ENCODE measurements at places on chromosomes 5 and 9. TPM values are rescaled to one million over a fixed set of nuclear protein-coding genes. Genes with fewer than 3 reads are reported as not detected.

LPAR1 gene
- polyA plus RNA-seq = 27.4 TPM

SLC6A18 gene
- polyA plus RNA-seq = 1.6 TPM

WHRN gene
- 9.9 TPM for polyA plus RNA-seq

VLDLR gene
- 41.3 TPM for polyA plus RNA-seq

- DNase-seq = no peak
Measured at GRCh38 chr9:136769710-136770191, 5.4 kb upstream of the LCN15 start.

CNTLN gene
- polyA plus RNA-seq = 12.2 TPM

DNA sequence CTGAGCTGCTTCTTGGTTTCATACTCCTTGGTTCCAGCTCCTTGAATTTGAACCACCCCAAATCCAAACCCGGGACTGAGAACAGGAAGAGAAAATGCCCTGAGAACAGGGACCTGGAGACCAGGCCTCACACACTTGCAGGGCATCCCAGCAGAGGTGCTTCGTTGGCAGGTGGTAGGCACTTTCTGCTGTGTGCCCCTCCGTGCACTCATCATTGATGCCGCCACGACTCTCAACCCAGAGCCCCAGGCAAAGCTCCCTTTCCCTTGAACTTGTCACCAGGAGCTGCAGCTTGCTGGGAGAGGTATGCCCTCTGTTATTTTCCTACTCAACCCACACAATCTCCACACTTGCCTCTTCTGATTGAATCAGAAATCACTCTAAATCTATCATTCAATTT lies 217.8 kb upstream of the IRX1 start:
- no peak for DNase-seq

OSMR gene
- polyA plus RNA-seq = 8.2 TPM

- DNase-seq = peak; percentile 59
Measured at GRCh38 chr5:38193015-38193581, 65.3 kb upstream of the EGFLAM start.

GRCh38 chr5:131302506-131302905 lies 38.7 kb downstream of the CDC42SE2 start:
- DNase-seq = no peak

ITK gene
- 0.47 TPM for polyA plus RNA-seq

BARHL1 gene
- polyA plus RNA-seq = not detected

DNA sequence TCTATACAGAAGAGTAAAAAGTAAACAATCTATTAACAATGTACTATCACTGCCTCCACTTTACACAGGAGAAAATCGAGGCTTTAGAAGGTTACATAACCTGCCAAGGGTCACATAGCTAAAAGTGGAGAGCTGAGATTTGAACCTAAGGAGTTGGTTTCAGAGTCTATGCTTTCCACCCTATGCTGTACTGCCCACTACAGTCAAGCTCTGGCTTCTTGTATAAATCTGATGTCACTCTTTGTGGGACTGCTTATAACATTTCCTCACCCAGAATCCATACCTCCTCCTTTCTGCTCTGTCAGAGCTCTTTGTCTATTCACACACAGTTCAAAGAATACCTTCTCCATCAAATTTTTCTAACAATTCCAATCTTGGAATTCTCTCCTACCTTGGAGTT lies 503.1 kb downstream of the RAB3C start:
- no peak for DNase-seq

GRCh38 chr9:136729144-136729543 lies 13.6 kb downstream of the LCN10 start:
- no peak for DNase-seq

DNA sequence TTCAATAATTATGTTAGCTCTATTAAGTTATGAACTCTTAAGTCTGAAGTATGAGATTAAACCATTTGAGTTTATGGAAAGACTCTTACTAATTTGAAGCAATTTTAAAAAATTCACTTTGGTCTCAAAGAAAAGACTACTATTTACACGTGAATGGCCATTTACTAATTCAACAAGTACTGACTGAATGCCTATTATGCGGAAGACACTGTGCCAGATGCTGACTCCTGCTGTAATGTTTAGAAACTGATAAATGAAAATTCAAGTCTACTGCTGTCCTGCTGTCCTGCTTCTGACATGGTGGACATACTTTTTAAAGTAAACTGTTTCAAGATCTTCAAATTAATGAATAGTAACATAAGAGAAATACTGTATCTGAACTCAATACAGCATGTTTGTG lies 116.2 kb downstream of the MPDZ start:
- DNase-seq = no peak

DNA sequence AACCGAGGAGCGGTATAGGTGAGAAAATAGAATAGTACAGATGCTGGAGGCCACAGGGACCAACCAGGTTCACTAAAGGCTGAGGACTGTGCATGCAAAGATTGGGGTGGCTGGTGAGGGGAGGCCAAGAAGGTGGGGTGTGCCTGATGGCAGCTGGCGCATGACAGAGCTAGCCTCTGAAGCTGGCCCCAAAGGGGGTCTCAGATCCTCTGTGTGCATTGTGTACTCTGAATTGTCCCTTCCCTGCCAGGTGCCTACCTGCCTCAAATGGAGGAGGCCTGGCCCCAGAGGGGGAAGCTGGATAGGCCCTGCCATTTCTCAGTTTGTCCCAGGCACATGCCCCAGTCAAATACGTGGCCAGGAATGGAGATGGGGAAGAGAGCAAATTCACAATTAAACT lies 63.1 kb downstream of the CRB2 start:
- no peak for DNase-seq

DNA sequence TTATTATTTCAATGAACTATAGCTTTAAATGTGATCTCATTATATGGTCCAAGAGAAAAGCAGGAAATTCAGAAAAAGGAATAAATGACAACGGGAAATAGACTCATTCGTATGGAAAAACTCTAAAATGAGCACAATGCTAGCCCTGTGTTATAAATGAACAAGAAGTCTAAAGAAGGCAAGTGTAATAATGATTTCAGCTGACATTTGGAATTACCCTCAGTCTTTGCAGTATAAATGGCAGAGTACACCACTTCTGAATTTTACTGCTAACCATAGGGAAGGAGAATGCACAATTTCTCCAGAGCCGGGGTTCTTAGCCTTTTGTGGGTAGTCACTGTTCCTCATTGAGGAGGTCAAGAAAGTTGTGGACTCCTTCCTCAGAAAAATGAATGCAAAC lies 93.1 kb downstream of the ANKRD55 start:
- no peak for DNase-seq

KIAA1191 gene
- polyA plus RNA-seq = 153 TPM

CDC25C gene
- 7.1 TPM for polyA plus RNA-seq

DNA sequence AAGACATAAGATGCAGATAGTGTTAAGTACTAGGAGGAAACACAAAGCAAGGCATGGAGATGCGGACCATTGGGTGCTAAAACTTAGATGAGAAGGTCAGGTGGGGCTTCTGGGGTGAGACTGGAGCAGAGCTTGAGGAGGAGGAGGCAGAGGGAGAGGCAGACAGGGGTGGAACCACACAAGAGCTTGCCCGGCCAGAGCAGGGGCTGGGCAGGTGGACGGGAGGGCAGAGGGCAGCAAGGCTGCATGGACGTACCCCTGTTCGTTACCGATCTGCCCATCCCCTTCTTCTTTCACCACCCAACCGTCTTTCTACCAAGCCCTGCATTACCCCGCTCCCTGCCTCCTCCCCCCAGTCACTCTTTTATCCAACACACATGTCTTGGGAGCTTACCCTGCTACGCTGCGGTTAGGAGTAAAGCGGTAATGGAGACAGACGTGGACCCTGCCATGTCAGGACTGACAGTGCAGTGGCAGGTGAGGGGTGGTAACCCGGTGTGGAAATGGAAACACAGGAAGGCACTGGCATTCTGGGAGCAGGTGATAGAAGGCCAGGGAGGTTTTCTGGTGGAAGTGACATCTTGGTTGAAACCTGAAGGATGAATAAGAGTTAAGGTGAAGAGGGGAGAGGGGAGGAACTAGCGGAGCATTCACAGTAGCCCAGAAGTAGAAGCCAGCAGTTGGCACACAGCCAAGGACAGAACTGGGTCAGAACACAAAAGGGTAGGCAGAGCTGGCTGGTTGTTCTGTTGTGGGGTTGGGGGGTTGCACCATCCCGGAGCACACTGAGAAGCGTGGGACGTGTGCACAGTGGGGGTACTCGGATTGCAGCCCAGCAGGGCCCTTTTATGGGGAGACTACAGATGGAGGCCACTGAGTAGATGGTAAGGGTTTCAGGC lies 167.2 kb downstream of the CACNA1B start:
- DNase-seq = no peak

- DNase-seq = no peak
Measured at GRCh38 chr5:113047733-113048652, 71.4 kb downstream of the DCP2 start.

GRCh38 chr5:140116716-140117115 lies 2.8 kb downstream of the PURA start:
- no peak for DNase-seq

PCDHGA10 gene
- 3.9 TPM for polyA plus RNA-seq

FBP1 gene
- 57.4 TPM for polyA plus RNA-seq

- no peak for DNase-seq
Measured at GRCh38 chr5:128378196-128378595, 159.8 kb downstream of the FBN2 start.

PCDHGA12 gene
- polyA plus RNA-seq = 2.1 TPM

- no peak for DNase-seq
Measured at GRCh38 chr9:16593746-16594145, 276.7 kb downstream of the BNC2 start.

DNA sequence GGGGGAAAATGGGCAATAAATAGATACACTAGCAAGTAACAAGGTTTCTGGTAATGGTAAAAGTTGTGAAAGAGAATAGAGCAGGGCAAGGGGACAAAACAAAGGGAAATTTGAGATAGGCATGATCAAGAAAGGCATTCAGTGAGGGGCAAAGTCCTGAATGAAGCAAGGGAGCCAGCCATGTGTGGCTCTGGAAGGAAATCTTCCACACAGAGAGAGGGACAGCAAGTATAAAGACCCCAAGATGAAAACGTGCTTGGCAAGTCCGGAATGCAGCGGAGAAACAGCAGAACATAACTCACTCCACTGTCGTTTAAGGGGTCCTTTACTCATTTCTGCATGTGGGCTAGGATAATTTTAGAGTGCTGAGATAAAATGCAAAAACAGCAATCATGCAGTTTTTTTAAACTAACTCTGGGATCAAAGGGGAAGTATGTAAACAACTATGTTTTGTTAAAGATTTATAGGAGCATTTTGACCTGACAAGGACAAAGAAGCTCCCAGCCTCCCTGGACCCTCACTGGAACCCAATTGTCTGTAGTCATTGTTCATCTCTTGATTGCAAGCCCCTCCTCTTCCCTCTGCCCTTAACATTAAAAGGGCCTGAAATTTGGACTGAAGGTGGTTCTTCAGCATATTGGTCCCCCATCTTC lies 22.9 kb upstream of the AOPEP start:
- DNase-seq = no peak

NR2F1-AS1 gene
- polyA plus RNA-seq = 54.4 TPM

DNA sequence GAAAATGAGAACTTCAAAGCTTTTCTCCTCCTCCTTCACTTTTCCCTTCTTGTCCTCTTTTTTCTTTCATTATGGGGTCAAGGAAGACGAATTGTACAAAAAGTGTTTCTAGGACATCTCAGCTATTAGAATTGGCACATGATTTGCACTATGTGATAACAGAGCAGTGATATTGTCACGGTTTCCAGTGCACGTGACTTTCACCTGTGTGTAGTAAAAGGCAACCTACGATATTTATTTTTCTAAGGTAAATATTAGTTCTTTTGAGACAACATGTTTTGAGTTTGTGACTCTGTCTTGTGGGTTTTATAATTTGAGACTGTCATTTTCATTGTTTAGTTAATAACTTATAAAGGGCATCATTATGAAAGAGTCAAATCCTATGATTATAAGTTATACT lies 213.1 kb downstream of the PSAT1 start:
- DNase-seq = no peak

DNA sequence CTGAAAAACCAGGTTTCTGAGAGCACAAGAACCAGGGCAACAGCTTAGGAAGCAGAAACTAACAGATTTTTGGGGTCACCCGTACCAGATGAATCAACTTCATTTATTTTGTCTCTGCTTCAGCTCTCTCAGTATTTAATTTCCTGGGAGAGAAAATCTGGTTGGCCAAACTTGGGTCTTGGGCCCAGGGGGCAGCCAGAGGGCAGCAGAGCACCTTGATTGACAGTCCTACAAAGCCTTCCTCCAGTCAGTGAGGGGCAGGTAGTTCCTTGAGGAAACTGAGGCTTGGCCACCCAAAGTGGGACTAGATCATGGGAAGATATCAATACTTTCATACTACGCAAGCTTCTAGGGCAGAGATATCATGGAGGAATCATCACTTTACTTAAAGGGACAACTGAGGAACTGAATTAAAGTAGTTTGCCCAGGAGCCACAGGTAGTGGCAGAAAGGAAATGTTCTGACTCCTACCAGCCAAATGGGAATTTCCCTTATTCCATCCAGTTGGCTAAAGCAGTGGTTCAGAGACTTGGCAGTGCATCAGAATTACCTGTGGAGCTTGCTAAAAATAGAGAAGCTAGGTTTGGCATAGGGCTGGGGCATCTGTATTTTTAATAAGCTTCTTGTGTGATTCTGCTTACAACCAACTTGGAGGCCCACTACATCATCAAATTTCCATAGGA lies 21.5 kb upstream of the ARHGAP26 start:
- DNase-seq = no peak

- DNase-seq = no peak
Measured at GRCh38 chr9:77997611-77998284, 33.9 kb downstream of the GNAQ start.

DOLPP1 gene
- polyA plus RNA-seq = 20.9 TPM

DNA sequence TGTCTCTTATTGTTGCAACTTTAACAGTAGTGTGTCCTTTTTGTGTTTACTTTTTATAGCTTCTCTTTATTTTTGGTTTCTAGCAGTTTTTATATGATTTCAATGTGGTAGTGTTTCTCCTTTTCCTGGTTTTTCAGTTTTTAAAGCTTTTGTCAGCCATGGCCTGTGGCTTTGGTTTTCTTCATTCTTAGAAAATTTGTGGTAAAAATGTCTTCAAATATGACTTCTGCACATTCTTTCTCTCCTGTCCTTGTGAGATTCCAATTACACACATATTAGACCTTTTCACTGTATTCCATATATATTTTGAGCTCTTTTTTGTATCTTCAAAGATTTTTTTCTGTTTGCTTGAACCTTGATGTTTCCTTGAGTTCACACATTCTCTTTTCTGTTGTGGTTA lies 180.5 kb downstream of the CNTLN start:
- no peak for DNase-seq

DNA sequence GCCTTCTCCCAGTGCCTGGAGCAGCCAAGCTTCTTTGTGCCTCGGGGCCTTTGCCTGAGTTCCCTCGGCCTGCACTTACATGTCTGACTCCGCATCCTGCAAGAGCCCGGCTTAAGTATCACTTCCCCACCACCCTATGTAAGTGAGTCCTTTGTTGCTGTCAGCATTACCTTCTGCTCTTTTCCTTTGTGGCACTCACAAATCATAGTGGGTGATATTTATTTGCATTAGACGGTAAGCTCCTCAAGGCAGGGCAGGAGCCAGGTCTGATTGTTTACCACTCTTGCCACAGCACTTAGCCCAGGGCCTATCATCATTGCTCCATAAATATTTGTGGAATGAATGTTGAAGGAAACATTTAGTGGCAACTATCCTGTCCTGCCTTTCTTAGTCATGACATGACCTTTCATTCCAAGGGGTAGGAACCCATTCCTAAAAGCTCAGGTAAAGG lies 4.8 kb downstream of the GM2A start:
- DNase-seq = no peak

GRCh38 chr9:79104951-79105350 lies 466.8 kb upstream of the TLE4 start:
- no peak for DNase-seq
